ENCODE measurements at places on chromosomes 2 and 18. TPM values are rescaled to one million over a fixed set of nuclear protein-coding genes. Genes with fewer than 3 reads are reported as not detected.

Gene LOXHD1
- not detected for total RNA-seq

Gene C2orf80
- not detected for total RNA-seq

Gene POMC
- total RNA-seq, result 3.8 TPM

Gene RBMS1
- 87.0 TPM for total RNA-seq

Gene ERFE
- 4.2 TPM for total RNA-seq

Gene ATP6V1B1
- total RNA-seq, result 1.7 TPM

Gene LINC00305
- not detected for total RNA-seq

Gene CYS1
- 7.3 TPM for total RNA-seq

Gene RALBP1
- 88.9 TPM for total RNA-seq

Gene KCNG3
- total RNA-seq, result not detected

Gene UGT1A8
- total RNA-seq, result not detected

Gene CCDC178
- total RNA-seq, result 0.29 TPM

Gene GALNT1
- 42.8 TPM for total RNA-seq

Gene TRIM43
- total RNA-seq, result not detected

Gene CAB39
- 86.4 TPM for total RNA-seq

Gene GNAL
- total RNA-seq, result 0.15 TPM

Gene RAD51AP2
- total RNA-seq, result not detected

Gene LIPG
- total RNA-seq, result 0.83 TPM

Gene GAL3ST2
- total RNA-seq, result not detected

Gene C1QL2
- not detected for total RNA-seq

Gene REEP1
- total RNA-seq, result 0.15 TPM

Gene SLC4A3
- 1.2 TPM for total RNA-seq
